NCI-H82 (cell line): ENCODE measurements at places on chromosomes 1 and 21.

- peak; percentile 75 for DNase-seq
Measured at GRCh38 chr1:234602334-234603220, 7.4 kb downstream of the IRF2BP2 start.

- no peak for DNase-seq
Measured at GRCh38 chr1:85479491-85479890, 14.5 kb upstream of the DDAH1 start.

GRCh38 chr1:67945733-67946374 lies 104.6 kb downstream of the DIRAS3 start:
- peak; percentile 91 for DNase-seq

- DNase-seq, result no peak
Measured at GRCh38 chr1:165759095-165759494, 9.6 kb downstream of the TMCO1 start.

DNA sequence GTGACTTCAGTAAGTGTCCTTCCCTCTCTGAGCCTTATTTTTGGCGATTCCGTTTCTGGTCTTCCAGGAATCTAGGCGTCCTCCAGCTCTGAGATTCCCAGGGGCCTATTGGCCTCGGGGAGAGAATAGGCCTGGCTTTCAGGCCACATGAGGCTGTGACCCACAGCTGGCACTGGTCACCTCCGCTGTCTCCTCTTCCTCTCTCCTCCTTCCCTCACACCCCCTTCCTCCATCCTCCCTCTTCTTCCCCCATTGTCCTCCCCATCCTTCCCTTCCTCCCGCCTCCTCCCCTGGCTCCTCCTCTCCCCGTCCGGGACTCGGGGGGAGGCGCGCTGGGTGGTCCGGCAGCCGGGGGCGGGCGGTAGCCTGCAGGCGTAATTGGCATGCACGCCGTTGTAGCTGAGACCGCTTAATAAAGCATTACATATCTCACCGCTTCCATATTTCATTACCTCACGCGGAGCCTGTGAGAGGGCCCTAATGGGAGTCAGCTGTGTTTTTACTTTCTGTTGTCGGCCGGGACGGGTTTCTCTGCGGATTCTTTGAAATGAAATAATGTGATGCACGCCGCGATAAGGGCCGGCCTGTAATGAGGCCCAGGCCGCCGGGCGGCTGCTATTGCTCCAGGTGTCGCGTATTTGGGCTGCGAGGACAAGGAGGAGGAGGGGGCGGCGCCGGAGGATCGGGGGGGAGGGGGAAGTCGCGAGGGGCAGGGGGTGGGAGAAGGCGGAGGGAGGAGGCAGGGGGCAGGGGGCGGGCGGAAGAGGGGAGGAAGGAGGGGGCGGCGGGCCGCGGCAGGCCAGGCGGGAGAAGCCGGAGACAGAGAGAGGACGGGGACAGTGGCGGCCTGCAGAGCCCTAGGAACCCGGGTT lies 95.3 kb downstream of the FOXD2 start:
- peak; percentile 40 for DNase-seq

GRCh38 chr1:88973520-88974137 lies 18.8 kb downstream of the KYAT3 start:
- DNase-seq, result peak; percentile 63

- no peak for DNase-seq
Measured at GRCh38 chr1:220759147-220759546, 11.0 kb downstream of the MTARC2 start.

DNA sequence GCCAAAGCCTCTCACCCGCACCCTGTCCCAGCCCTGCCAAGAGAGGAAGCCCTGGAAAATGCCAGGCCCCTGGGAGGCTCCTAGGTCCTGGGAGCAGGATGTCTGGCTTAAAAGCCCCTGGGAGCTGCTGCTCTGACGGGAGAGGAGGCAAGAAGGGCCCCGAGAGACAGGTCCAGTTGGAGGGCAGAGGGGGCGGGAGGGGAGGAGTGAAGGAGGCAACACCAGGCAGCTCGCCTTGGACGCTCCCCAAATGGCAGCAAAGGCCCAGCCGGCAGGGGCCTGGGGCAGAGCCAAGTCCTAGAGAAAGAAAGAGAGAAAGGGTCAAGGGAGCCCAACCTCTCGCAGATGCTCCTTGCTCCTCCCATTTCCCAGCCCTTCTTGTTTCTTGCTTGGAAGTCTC lies 6.8 kb downstream of the ETV3L start:
- no peak for DNase-seq

- DNase-seq, result no peak
Measured at GRCh38 chr1:234979296-234980279, 149.0 kb downstream of the TOMM20 start.

- no peak for DNase-seq
Measured at GRCh38 chr1:101198842-101199636, 37.8 kb upstream of the S1PR1 start.
